Fibroblast of gingiva (primary cell): ENCODE measurements at places on chromosomes 4 and X.

- peak; percentile 33 for DNase-seq
Measured at GRCh38 chrX:103211012-103211715, 3.7 kb upstream of the BEX4 start.

- DNase-seq, result no peak
Measured at GRCh38 chrX:103372886-103373285, 3.5 kb upstream of the BEX3 start.

DNA sequence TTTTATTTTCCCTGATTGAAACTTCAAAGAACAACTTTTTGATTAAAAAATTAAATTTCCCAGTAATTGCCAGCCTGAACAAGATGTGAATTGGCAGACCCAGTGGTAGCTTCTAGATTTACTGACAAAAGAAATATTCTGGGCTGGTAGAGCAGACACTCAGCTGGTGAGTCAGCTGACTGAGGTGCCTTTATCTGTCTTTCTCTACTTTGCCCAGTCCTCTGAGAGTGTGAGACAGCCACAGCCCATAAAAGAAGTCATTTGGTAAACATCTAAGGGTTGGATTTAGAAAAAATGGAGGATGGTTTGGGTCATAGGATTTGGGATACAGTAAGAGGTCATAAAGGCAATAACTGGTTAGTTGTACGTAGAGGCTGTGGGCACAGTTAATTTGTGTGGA lies 54.5 kb downstream of the CCSER1 start:
- DNase-seq, result no peak

DNA sequence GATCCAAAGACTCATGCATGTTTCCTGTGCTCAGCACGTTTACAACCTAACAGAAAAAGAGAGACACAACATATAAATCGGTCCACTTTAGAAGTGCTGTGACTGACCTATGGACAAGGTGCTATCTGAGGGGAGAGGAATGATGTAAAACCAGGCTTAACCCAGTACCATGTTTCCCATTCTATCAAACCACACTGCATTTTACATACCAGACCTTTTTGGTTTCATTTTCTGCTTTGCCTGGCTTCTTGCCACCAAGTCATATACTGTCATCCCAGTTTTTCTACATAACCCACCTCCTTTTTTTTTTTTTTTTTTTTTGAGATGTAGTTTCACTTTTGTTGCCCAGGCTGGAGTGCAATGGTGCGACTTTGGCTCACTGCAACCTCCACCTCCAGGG lies 82.2 kb downstream of the KLF8 start:
- DNase-seq, result no peak

- DNase-seq, result no peak
Measured at GRCh38 chr4:71446479-71447081, 107.8 kb downstream of the SLC4A4 start.

- peak; percentile 50 for DNase-seq
Measured at GRCh38 chrX:130895299-130895698, 7.7 kb downstream of the ENOX2 start.

GRCh38 chr4:189804894-189805293 lies 135.8 kb upstream of the FRG1 start:
- no peak for DNase-seq

DNA sequence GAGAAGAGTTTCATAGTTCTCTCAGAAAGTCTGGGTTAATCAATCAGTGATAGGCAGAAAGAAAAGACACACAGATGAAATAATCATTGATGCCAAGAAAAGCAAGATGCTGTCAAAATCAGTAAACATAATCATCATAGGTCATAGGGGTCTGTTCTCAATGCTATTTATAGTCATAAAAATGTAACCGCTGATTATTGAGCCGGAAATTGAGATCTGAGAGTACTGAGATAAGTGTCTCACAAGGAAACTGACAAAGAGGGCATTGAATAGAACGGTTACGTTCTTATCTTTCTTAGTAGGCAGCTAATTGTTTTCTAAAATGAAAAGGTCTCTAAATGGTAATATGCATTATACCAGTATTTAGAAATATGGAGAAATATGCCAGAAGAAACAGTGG lies 1686.1 kb upstream of the AGA start:
- no peak for DNase-seq

DNA sequence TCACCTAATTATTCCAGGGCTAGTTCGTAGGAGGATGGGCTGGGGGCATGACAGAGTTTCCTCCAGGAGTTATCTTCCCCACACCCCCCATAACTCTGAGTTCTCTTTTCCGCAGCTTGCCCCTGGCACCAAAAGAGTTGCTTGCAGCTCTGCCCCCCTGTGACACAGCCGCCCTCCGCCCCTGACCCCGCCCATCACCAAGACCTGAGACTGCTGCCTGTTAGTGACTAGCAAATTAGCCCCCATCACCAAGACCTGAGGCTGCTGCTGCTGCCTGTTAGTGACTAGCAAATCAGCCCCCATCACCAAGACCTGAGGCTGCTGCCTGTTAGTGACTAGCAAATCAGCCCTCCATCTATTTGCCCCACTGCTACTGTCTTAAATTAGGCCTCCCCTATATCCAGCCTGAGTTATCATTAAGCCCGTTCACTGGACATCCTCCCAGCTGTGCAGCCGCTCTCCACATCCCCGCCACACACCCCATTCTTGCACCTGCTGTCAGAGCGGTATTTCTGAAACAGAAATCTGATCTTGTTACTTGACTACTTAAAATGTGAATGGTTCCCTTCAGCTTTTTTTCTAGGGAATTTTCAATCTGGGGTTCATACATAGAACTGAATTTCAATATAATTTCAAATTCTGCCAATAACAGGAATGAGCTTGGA lies 1.5 kb upstream of the PAPSS1 start:
- no peak for DNase-seq

- no peak for DNase-seq
Measured at GRCh38 chr4:178086320-178086719, 644.1 kb upstream of the AGA start.

DNA sequence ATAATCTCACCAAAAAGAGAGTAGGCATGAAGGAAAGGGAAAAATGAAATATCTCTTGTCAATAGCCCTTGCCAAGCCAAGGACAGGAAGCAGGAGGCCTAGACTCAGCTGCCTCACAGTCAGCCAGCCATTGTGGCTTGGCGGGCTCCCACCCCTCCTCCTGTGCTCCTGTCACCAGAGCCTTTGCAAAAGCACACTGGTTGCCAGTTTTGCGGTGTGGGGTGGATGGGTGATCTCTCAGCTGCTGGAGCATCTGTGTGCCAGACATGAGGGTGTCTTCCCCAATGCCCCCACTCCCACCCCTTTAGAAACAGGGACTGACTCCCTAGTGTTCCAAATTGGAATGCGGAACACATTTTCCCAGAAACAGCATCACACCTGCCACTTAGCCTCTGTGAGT lies 26.1 kb downstream of the ARHGEF6 start:
- DNase-seq, result no peak

DNA sequence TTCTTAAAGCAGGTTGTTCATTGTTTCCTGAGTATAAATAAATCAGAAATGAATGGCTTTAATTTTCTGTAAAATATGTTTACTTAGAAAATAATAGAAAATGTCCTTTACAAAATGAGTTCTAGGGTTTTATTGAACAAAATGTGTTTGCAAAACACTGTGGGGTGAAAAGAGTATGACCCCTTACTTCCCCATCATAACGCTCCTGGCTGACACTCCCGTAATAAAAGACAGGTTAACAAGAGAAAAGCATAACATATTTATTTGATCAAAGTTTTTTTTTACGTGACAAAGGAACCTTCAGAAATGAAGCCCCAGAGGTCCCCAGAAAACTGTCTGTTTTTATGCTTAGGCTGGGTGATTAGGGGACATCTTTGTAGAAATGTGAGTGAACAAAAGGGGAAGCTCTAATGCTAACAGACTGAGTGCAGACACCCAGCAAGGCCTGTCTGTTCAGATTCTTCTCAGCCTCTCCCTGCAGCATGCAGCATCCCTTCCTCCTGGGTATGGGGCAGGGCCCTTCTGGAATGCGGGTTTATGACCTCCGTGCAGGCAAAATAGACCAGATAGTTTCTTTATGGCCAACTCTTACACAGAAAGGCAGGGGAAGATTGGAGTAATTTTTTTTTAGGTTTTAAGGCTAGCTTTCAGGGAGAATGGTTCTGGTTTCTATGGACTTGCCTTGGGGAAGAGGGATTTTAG lies 26.1 kb downstream of the ZFP42 start:
- no peak for DNase-seq

DNA sequence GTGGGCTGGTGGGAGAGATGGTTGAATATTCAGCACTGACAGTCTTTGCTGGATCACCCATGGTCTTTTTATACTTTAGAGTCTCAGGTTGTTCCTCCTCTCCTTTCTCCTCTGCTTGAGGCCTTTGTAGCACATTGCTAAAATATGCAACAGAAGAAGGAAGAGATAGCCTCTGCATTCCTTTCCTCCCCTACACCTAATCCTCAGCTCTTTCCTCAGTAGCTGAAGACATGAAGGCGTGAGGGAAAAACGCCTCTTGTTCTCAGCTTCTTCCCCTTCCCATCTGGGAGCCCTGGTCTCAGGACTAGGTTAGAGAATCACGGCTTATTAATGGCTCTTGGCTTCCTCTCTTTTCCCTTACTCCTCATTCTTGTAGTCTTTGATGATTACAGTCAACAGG lies 76.8 kb downstream of the RNF150 start:
- no peak for DNase-seq

DNA sequence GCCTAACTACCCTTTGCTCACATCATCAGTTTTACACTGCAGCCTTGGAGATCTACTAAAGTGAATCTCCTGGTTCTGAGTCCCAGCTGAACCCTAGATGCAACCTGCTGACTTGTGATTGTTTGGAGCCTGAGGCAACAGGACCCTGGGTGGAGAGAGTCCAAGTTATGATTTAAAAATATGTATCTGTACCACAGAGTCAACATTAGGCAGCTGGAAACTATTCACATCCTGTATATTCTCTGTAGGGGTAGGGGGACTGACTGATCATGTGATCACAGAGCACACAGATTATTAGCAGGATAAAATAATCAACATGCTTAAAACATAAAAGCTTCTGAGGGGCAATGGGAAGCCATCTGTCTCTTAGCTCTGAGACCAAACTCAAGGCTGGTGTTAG lies 52.1 kb downstream of the CT47B1 start:
- peak; percentile 5 for DNase-seq

- no peak for DNase-seq
Measured at GRCh38 chr4:128388352-128388630, 100.7 kb upstream of the PGRMC2 start.

DNA sequence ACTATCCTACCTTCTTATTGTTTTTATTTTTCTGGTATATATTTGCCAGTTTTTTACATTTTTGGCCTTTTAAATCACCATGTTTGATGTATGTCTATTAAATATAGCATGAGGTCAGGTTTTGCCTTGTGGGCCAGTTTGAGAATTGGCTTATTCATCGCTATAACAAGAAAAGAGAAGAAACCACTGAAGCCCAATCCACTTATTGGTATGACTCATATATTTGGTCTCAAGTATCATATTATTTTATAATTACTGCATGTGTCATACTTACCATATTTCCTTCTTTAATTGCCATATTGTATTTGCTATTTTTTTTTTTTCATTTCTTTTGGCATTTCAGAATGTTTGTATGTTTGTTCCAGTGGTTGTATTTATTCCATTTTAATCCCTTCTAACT lies 99.3 kb downstream of the IRF2 start:
- DNase-seq, result peak; percentile 33

DNA sequence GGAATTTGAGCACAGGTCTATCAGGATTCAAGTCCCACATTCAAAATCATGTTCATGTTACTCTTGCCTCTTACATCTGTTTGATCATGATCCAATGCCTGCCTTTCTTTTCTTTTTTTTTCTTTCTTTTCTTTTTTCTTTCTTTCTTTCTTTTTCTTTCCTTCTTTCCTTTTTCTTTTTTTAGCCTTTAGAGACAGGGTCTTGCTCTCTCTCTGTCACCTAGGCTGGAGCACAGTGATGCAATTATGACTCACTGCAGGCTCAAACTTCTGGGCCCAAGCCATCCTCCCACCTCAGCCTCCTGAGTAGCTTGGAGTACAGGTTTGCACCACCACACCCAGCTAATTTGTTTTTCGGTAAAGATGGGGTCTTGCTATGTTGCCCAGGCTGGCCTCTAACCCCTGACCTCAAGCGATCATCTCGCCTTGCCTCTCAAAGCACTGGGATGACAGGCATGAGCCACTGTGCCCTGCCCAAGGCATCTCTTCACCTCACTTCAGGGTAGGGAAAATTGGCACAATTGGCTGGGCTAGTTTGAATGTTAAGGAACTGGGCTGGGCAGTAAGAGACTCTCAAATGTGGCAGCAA lies 359.2 kb downstream of the FBXW7 start:
- no peak for DNase-seq
